ENCODE measurements at places on chromosomes 6 and 20.

- no peak for DNase-seq
These were observed 110.3 kb upstream of the EYA4 start for GRCh38 chr6:133130863-133131262.

DNA sequence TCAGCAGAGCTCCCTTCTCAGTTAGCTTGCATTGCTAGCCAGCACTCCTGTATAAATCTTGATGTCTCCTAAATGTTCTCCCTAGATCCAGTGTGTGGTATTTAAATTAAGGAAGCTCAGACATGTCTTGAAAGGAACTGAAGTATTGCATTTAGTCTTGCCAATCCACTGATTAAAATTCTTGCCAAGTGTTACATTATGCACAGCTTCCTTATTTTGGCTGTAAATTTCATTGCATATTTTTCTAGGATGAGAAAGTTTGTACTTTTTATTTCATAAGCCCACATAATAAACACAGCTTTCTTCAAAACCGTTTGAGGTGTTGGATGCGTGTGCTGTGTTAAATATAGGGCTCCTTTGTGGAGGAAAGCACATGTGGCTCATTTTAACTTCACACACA, 329.8 kb upstream of the FLRT3 start:
- no peak for DNase-seq

DNA sequence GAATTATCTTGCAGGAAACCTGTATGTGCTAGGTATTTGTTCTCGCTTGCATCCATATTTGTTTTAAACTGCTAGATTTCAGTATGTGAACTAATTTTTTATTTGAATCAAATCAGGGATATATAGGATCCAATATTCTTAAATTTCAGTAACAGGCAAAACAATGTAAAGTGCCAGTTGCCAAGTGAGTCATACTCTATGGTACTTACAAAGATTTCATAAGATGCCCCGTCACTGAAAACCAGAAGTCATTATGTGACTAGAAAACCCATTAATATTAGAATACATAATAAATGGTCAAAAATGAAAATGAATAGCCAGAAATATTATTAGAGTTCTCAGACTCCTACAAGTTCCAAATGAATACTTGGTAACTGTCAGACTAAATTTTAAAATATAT, 481.2 kb downstream of the TFAP2A start:
- DNase-seq, result no peak

- no peak for DNase-seq
These were observed 958.8 kb downstream of the TFAP2A start for GRCh38 chr6:9455864-9456658.

- no peak for DNase-seq
These were observed 84.8 kb downstream of the TAF4 start for GRCh38 chr20:61980647-61981583.

GRCh38 chr6:155329460-155330132, 15.3 kb upstream of the TFB1M start:
- DNase-seq, result no peak

DNA sequence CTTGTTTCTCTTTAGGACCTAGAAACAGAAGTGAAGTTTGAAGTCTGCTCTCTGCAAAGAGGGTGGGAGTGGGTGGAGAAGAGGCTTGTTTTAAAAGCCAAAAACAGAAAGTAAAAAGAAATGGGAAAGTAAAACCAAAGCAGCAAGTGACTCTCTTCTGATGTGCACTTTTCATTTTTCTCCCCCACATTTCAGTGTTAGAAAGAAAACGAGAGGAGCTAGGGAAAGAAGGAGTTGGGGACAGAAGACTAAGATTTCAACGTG, 1.3 kb downstream of the C6orf141 start:
- no peak for DNase-seq

GRCh38 chr20:63962426-63963347, 6.5 kb upstream of the UCKL1 start:
- DNase-seq, result no peak

DNA sequence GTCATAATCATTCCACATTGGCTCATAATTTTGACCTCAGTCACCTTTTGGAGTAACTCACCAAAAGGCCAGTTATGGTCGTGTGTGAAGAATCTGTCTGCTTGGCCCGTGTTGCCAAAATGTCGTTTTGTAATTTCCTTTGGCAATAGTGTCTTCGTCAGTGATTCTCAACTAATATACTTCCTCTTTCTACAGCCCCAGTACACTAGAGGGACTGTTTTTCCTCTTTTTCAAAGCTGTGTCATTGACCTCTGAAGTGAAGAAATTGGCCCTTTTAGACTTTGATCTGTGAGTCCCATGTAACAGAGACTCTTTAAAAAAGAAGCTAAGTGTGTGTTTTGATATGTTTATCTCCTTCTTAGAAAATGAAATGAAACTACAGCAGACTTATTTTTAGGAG, 5.2 kb downstream of the FOXO3 start:
- DNase-seq, result no peak
